Glutamatergic neuron (in vitro differentiated cells): ENCODE measurements at places on chromosomes 16 and 17. TPM values are rescaled to one million over a fixed set of nuclear protein-coding genes. Genes with fewer than 3 reads are reported as not detected.
A peak's percentile ranks its signal among the peaks of the same experiment; 100 is the strongest.

DNA sequence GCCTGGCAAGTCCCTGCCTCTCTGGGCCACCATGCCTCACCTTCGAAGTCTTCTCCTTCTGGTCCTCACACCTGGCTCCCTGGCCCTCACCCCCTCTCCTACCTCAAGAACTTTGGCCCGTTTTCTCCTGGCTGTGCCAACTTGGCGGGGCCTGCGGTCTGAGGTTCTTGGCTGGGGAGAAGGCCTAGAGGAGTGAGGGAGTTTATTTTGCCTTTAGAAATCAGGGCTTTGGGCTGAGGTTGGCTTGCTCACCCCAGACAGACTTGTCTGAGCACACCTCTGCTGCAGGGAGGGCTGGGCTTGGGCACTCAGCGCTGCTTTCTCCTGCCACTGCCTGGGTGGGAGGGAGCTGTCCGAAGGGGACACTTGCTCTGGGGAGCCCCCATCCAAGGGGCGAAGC, 23.3 kb upstream of the TAC4 start:
- H3K27ac ChIP-seq: no peak overlapping the region
- peaks cover 4% of the 10 kb centered on the region for H3K36me3 ChIP-seq
- H3K27me3 ChIP-seq: peaks cover 7% of the 10 kb centered on the region

GRCh38 chr16:31701734-31702133, 171.9 kb upstream of the ZNF267 start:
- peaks cover 7% of the 10 kb centered on the region for H3K27me3 ChIP-seq
- peaks cover 4% of the 10 kb centered on the region for H3K36me3 ChIP-seq
- peak overlapping the region; percentile 82 for H3K4me3 ChIP-seq

- DNase-seq: no peak
- H3K27ac ChIP-seq: peak overlapping the region; percentile 77
- H3K27me3 ChIP-seq: peaks cover 23% of the 10 kb centered on the region
- peak overlapping the region; percentile 64 for H3K4me3 ChIP-seq
Measured at GRCh38 chr17:64775701-64776570, 113.8 kb upstream of the SMURF2 start.

- no peak for DNase-seq
- H3K27ac ChIP-seq: peak overlapping the region; percentile 36
- H3K4me1 ChIP-seq: peaks cover 48% of the 10 kb centered on the region
- H3K36me3 ChIP-seq: no peaks in the 10 kb centered on the region
- peak overlapping the region; percentile 71 for H3K4me3 ChIP-seq
- peaks cover 29% of the 10 kb centered on the region for H3K27me3 ChIP-seq
Measured at GRCh38 chr17:17698869-17699351, 17.7 kb downstream of the RAI1 start.

DNA sequence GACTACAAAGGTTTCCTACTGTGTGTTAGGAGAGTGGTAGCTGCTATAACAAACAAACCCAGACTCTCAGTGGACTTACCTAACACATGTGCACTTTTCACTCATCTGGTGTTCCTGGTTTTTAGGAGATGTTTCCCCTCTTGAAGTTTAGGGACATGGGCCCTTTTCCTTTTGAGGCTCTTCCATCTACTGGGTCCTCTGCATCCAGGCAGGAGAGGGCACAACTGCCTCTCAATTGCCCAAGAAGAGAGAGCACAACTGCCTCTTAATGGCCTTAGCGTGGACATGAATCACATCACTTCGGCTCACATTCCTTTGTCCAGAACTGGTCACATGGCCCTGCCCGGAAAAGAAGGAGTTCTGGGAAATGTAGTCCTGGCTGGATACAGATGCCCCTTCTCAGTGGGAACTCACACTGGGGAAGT, 9.8 kb upstream of the TNRC6C start:
- H3K4me3 ChIP-seq: no peak overlapping the region
- no peak for DNase-seq
- H3K36me3 ChIP-seq: peaks cover 18% of the 10 kb centered on the region
- H3K27me3 ChIP-seq: peaks cover 2% of the 10 kb centered on the region

- H3K4me1 ChIP-seq: peaks cover 2% of the 10 kb centered on the region
- H3K36me3 ChIP-seq: peaks cover 4% of the 10 kb centered on the region
- H3K27ac ChIP-seq: no peak overlapping the region
- no peak overlapping the region for H3K4me3 ChIP-seq
- no peaks in the 10 kb centered on the region for H3K27me3 ChIP-seq
Measured at GRCh38 chr16:55490301-55490700, 11.3 kb downstream of the MMP2 start.

DNA sequence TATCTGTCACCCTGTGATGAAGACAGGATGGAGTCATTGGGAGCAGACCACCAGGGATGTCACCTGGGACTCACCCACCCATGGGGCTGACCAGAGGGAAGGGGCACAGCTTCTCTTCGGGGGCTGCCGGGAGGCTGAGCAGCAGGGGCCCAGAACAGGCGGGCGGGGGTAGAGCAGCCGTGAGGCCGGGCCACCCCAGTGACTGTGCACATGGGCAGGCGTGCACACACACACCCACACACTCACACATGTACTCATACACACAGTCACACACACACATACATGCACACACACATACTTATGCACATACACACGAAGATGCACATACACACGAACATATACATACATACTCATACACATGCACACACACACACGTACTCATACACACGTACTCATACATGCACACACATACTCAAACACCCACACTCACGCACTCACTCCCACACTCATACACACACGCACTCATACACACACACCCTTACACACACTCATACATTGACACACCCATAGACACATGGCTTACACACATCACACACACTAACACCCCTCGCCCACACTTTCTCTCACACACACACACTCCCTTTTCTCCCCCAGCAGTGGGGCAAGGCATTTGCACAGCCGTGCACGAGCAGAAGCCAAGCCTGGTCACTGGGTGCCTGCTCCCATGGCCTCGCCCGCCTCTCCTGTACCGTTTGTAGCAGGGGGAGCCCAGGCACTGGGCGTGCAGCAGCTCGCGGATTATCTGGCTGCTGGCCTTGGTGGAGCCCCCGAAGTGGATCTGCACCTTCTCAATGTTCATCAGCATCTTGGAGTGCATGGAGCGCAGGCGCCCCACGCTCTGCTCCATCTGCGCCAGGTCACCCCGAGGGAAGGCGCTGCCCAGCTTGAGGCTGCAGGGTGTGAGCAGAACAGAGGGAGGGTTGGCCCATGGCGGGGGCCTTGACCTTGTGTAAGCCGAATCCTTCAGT, 12.4 kb downstream of the UBALD2 start:
- no peak overlapping the region for H3K4me3 ChIP-seq
- no peak overlapping the region for H3K27ac ChIP-seq
- DNase-seq: no peak
- H3K4me1 ChIP-seq: no peaks in the 10 kb centered on the region
- H3K27me3 ChIP-seq: peaks cover 2% of the 10 kb centered on the region

The DDX52 gene
- total RNA-seq: 47.4 TPM

The TMEM235 gene
- total RNA-seq: not detected
